ENCODE measurements at places on chromosomes 6 and 20. TPM values are rescaled to one million over a fixed set of nuclear protein-coding genes. Genes with fewer than 3 reads are reported as not detected.

DNA sequence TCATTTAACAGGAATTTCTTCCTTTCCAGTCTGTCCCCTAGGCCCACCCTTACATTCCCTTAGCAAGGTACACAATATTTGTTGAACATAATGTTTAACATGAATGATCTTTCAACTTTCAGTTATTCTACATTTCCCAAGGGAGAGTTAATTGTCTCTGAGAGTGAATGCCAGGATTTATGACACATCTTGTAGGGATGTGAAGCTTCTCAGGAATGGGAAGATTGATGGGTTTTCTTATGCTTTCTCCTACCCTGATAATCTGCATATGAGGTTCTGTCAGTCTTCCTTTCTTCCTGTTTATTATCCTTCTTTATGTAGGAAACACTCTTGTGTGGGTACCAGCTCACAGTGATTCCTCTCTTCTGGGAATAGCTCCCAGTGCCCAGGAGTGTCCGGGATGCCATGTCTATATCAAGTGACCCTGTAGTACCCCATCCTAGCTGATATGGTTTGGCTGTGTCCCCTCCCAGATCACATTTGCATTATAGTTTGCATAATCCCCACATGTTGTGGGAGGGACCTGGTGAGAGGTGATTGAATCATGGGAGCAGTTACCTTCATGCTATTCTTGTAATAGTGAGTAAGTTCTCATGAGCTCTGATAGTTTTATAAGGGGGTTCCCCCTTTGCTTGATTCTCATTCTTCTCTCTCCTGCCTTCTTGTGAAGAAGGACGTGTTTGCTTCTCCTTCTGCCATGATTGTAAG, 7.1 kb upstream of the FYN start:
- H3K4me1 ChIP-seq, result no peaks in the 10 kb centered on the region
- H3K36me3 ChIP-seq, result peaks cover 14% of the 10 kb centered on the region
- H3K27me3 ChIP-seq, result no peaks in the 10 kb centered on the region
- DNase-seq, result no peak
- no peak overlapping the region for H3K27ac ChIP-seq

Gene TBCC
- 35.5 TPM for total RNA-seq

GRCh38 chr20:50590348-50590664, 80.1 kb downstream of the PTPN1 start:
- no peaks in the 10 kb centered on the region for H3K4me1 ChIP-seq
- H3K4me3 ChIP-seq, result no peak overlapping the region
- DNase-seq, result no peak
- H3K27me3 ChIP-seq, result no peaks in the 10 kb centered on the region
- peaks cover 5% of the 10 kb centered on the region for H3K36me3 ChIP-seq
- H3K27ac ChIP-seq, result no peak overlapping the region

Gene SIRT5
- total RNA-seq, result 6.9 TPM

DNA sequence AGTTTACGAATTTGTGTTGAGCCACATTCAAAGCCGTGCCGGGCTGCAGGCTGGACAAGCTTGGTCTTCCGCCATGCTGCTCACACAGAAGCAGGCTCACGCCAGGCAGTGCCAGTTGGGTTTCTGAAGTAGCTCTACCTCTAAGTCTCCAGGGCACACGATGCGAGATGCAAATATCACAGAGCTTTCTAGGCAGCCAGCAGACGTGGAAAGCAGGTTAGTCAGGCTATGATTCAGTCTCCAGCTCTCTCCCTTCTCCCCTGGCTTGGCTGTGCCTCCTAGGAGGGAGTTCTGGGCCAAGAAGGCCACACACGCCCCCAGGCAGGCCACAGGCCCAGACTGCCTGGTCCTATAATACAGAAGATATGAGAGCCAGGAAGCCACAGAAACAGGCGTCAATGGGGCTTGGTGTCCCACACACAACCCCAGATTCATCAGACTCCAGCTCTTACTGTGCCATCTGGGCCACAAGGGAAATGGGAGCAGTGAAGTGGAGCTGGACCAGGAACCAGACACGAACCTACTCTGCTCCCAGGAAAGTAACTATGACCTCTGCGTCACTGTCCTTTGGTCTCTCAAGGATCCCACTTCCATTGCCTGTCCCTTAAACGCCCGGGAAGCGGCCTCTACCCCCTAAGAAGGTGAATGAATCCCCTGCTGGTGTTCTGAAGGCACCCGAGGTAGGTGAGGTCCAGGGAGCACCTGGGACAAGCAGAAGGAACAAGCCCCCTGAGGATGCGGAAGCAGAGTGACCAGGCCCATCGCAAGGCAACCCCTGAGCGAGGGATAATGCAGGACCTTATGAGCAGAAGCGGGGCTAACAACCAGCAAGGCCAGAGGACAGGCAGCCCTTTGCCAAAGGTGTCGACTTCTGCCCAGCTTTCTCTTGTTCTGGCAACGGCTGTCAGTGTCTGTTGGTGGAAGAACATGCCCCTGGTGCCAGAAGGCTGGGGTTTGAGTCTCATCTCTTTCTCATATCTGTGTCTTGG, 61.2 kb downstream of the GFOD1 start:
- H3K27ac ChIP-seq, result no peak overlapping the region
- H3K4me1 ChIP-seq, result peaks cover 56% of the 10 kb centered on the region
- H3K27me3 ChIP-seq, result no peaks in the 10 kb centered on the region
- DNase-seq, result no peak
- peaks cover 2% of the 10 kb centered on the region for H3K36me3 ChIP-seq

Gene MOG
- not detected for total RNA-seq

GRCh38 chr20:431012-431904, 23.2 kb downstream of the RBCK1 start:
- peaks cover 54% of the 10 kb centered on the region for H3K36me3 ChIP-seq
- DNase-seq, result peak; percentile 58
- H3K4me1 ChIP-seq, result peaks cover 52% of the 10 kb centered on the region
- no peak overlapping the region for H3K4me3 ChIP-seq
- H3K27ac ChIP-seq, result peak overlapping the region; percentile 64

DNA sequence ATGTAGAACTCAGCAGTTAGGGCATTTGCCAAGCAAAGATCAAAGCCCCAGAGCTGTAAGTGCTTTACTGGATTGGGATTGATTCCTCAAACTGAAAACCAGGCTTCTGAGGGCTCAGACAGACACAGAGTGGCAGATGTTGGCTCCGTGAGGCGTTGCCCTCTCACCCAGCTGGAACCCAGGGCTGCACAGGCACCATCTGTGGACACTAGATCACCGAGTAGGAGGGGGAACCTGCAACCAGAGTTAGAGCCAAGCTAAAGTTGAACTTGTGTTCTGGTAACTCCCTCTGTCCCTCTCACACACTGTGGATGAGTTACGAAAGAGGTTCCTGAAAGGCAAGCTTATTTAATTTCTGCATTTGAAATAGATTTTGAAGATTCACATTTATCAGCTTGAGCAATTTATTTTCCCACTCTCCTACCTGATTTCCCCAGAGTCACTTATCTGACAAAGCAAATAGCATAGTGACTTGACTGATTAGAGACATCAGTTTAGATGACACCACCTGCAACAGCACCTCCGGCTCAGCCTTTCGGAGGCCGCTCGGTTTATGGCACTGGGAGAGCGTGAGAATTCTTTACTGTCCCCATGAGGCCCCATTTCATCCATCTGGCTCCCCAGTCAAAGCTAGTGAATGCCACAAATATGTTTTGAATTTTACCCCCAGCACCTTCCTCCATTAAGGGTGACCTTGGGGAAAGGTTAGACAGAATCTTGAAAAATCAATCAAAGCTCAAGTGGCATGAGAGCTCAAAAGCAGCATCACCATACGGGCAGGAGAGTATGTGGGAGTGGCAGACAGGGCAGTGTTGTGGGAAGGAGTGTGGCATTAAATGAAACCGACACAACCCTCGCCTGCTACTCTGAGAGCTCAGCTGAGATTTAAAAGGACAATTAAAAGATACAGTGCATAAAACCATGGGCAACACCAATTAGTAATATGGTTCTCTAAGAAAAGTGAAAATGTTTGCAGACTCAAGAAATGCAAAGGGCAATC, 48.5 kb downstream of the RPF2 start:
- H3K27me3 ChIP-seq, result peaks cover 3% of the 10 kb centered on the region
- peaks cover 6% of the 10 kb centered on the region for H3K36me3 ChIP-seq
- H3K27ac ChIP-seq, result no peak overlapping the region
- DNase-seq, result no peak
- H3K4me3 ChIP-seq, result no peak overlapping the region

Gene MTCH1
- 167 TPM for total RNA-seq
